ENCODE measurements at places on chromosomes 5 and 9.

DNA sequence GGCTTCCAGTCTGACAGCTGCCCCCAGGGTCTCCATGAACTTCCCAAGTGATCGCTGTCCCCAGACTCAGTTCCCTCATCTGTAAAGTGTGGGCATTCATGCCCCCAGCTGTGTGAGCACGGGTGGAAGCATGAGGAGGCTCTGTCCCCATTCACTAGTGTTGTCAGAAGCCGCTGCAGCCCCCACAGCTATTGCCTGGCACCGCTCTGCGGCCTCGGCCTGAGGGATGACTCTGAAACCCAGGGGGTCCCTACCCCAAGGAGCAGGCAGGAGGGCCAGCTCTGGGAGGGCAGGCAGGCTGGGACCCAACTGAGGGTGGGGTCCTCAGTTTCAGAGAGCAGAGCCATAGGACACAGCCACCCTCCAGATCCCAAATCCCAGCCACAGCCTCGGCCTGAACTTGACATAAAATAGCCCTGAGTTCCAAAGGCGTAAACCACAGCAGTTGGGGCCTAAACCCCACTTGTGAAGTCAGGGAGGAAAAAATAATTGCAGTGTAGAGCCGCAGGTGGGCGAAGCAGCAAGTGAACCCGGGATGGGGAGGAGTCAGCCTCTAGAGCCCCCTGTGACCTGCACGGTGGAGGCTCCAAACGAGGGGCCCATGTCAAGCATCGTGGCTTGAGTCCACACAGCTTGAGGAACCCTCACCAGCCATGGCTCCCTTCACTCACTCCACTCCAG lies 66.0 kb upstream of the ADAMTS2 start:
- no peak for DNase-seq

GRCh38 chr5:175696139-175696854 lies 38.4 kb downstream of the HRH2 start:
- peak; percentile 97 for DNase-seq

DNA sequence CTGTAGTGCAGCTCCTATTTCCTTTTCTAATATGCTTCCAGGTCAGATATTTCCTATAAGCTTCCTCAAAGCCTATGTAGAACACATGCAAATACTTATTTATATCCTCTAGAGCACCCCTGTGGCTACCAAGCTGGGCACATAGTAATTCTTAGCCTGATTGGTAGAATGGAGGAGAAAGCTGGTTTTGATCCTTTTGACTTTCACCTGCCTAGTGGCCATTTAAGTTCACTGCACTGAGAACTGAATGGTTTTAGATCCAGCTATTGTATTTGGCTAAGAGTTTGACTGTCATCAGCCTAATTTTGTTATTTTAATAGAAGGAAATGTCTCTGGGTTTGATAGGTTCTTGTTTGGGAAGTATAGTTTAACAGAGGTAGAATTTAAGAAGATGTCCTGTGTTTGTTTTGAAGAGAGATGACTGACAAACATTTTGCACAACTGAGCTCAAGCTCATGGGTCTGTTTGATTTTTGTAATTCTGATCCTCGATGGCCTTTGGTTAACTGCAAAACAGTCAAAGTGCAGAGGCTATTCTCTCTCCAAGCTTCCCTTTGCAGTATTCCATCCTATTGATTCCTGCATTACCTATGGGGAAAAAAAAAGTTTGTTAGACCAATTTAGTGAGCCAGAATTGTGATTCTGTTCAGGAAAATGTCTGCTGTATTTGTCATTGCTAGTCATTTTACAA lies 85.4 kb downstream of the KCNN2 start:
- DNase-seq = no peak

DNA sequence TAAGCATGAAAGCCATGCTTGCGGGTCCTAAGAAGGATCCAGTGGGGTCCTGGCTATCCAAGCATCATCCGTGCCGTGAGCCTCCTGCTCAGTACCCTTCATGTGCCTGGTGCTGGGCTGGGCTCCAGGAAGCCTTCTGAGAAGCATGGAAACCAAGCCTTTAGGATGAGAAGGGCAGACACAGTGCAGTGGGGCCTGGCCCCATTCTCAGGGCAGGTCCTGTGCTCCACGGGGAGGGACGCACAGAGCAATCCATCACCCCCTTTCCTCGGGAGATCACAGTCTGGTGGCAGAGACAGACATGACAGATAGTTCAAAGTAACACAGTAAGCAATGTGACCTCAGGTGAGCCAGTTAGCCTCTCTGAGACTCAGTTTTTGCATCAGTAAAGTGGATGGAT lies 76.9 kb downstream of the RGS3 start:
- no peak for DNase-seq

- no peak for DNase-seq
Observed at GRCh38 chr9:135565636-135566035, 4.1 kb downstream of the PAEP start.

DNA sequence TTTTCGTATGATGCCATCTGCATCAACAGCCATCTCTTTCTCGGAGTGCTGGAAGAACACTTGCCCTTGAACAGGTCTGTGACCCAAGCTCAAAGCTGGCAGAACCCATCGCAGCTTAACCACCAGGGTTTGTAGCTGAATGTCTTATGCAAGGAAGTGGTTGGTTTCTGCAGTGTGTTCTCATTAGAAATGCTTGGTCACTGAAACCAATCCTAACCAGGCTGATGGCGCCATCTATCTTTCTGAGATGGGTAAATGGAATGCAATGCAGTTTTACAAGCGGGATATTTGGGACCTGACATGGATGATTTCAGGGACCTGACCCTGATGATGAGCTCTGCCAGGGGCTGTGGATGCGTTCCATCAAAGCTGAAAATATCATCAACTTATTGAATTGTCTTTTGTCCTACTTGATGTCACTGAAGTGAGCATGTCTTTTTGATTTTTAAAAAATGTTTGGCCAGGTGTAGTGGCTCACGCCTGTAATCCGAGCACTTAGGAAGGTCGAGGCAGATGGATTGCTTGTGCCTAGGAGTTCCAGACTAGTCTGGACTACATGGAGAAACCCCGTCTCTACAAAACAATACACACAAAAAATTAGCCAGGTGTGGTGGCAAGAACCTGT lies 28.7 kb downstream of the DMRT3 start:
- DNase-seq = peak; percentile 87

GRCh38 chr5:43981556-43981955 lies 378.6 kb downstream of the NNT start:
- DNase-seq = no peak

- no peak for DNase-seq
Observed at GRCh38 chr9:84024041-84024575, 43.5 kb downstream of the RMI1 start.

DNA sequence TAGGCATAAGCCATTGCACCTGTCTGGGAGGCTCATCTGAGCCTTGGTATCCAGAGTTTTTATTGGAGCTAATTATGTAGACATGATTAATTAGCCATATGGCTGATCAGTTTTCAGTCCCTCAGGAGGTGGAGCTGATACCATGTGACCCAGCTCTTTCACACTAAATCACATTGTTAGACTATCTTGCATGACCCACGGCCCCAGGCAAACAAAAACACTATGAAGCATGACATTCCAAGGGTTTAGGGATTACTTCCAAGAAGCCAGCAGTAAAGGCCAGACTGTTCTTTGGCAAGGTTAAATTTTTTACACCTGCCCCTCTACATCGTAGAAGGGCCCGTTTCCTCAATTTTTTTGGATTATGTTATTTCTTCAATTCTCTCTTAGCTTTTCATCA lies 5.0 kb upstream of the C5orf24 start:
- no peak for DNase-seq

GRCh38 chr5:54514291-54514690 lies 3.3 kb upstream of the SNX18 start:
- no peak for DNase-seq

- DNase-seq = no peak
Observed at GRCh38 chr5:154526231-154527226, 48.5 kb upstream of the HAND1 start.

GRCh38 chr5:32642276-32643002 lies 57.1 kb downstream of the SUB1 start:
- no peak for DNase-seq

- no peak for DNase-seq
Observed at GRCh38 chr9:134619983-134620661, 21.5 kb upstream of the COL5A1 start.

DNA sequence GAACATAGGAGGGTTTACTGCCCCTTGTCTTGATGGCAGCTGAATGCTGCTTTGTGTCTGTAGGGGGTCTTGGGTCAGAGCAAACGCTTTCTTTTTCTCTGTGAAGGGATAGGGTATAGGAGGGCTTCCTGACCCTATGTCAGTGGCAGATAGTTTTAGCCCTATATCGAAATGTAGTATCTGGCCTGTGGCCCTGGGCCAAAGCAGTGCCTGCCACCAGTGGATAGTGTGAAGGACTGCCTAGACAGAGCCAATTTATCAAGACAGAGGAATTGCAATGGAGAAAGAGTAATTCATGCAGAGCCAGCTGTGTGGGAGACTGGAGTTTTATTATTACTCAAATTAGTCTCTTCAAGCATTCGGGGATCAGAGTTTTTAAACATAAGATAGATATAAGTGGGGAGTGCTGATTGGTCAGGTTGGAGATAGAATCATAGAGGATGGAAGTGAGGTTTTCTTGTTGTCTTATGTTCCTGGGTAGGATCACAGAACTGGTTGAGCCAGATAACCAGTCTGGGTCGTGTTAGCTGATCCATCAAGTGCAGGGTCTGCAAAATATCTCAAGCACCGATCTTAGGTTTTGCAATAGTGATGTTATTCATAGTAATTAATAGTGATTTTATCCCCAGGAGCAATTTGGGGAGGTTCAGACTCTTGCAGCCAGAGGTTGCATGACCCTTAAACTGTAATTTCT lies 178.5 kb downstream of the GDNF start:
- no peak for DNase-seq

DNA sequence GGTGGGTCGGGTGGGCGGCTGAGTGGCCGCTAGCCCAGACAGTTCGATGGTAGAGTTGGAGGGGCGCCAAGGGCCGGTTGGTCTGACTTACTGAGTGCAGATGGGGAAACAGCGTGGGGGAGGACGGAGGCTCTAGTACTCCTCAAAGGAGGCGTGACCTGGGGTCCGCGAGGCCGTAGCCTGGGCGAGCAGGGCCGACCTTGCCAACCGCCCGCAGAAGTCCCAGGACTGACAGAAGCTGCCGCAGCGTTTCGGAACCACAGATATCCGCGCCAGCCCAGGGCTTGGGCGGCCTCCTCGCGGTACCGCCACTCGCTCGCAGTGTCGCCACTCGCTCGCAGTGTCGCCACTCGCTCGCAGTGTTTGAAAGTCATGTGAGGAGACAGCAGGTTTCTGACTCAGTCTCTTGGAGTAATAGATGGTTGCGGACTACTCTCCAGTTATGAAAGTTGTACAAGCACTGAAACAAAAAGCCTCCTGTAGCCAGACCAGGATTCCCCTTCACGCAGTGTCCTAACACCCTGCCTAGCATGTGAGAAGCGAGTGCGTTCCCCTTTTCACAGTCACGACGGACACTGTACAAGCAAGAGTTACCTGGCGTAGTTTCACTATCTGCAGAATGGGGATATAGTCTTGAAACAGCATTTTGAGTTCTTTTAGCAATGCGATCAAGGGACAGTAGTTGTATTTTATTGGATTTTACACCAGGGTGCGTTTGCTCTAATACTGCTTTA lies 674 bp downstream of the TMEM38B start:
- DNase-seq = peak; percentile 70

GRCh38 chr5:72021651-72022357 lies 85.5 kb upstream of the MAP1B start:
- no peak for DNase-seq

DNA sequence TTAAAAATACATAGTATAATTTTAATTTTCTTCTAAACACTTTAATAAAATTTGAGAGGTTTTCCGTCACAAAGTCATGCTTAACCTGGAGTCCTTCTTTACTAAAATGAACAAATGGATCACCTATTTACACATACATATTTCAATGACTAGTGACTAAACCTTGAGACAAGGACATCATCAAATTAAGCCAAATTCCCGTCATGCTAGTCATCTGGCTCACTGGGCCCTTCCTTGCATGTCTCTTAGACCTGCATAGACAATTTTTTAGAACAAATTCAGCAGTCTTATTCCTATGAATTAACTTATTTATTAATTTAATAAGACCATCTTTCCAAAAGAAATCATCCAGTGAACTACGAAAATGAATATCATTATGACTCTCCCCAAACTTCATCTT lies 26.6 kb downstream of the ERAP2 start:
- no peak for DNase-seq

DNA sequence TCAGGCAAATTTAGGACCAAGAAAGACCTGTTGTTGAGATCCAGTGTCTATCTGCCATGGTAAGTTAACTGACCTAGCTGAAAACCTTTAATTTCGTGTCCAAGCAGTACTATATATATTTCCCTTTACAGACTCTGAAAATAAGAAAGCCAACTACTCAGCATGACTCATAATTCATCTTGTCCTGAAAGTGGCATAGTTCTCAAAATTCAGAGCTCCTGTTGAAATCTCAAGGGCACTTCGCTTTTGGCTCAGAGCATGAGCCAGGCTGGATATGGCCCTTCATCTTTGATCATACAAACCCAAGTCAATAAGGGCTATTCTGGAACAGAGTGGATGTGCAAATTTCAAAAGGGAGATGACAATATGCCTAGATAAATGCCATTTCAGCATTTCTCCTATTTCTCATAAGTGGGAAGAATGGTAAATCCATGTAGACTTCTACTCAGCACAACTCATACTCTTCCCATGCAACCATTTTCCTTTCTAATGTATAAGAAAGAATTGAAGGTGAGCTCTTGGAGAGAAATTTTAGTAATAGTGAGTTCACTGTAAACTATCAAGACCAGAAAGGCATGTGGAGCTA lies 567.9 kb upstream of the DAB2 start:
- DNase-seq = no peak

DNA sequence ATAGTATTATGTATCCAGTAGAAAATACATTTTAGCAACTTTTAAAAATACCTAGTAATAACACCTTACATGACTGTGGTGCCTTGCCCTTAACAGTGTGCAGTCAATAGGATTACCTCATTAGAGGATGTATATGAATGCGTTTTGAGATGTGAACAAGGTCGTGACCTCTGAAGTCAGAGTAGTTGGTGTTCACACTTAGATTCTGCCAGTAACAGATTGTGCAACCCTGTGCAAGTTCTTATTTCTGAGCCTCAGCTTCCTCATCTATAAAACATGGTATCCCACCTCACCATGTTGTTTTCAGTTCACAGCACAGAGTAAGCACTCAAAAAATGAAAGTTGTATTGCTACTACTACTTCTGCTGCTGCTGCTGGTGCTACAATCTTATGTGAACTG lies 347.3 kb downstream of the KDM4C start:
- peak; percentile 54 for DNase-seq
